ENCODE measurements at places on chromosomes 1 and 21.

GRCh38 chr1:67208217-67208616 is 42.0 kb downstream of the IL23R start:
- DNase-seq = no peak

DNA sequence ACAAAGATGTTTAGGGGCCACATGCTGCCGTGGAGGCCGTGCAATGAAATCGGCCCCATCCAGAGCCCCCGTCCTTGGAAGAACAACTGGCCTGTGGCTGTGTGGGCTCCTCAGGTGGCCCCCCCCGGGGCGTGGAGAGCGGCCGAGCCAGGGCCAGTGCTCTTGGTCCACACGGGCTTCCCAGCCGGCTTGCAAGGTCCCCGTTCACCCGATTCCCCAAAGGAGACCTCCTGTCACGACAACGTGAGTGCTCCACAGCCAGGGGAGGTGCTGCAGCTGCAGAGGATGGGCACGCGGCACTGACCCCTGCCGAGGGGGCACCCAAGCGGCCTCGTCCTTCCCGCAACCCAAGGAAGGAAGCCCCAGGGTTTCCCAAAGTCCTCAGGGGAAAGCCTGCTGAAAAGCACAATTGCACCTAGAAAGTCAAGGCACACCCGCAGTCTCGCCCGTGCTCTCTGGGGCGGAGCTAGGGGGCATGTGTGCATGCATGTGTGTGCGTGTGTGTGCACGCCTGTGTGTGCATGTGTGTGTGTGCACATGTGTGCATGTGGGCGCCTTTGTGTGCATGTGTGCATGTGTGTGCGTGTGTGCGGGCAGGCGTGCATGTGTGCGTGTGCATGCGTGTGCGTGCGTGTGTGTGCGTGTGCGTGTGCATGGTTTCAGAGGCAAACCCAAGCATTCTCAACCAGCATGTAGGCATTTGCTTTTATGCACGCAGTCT is 48.2 kb downstream of the SLX9 start:
- DNase-seq = no peak

- no peak for DNase-seq
Observed at GRCh38 chr1:3160647-3161145, 91.7 kb downstream of the PRDM16 start.

DNA sequence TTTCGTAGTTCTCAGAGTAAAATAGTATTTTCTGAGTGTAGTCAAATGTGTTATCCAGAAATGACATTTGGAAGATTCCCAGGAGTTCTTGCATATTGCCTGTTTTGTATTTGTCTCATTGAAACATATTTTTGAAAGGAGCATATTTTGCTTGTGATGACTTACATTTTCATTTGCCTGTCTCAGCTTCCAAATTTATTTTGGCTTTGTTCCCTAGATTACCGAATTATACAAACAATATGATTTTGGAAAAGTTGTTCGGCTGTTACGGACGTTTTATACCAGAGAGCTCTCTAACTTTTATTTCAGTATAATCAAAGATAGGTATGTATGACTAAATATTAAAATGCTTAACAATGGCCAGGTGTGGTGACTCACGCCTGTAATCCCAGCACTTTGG is 46.0 kb downstream of the IARS2 start:
- DNase-seq = no peak

GRCh38 chr1:209443975-209444651 is 139.4 kb upstream of the CAMK1G start:
- no peak for DNase-seq

DNA sequence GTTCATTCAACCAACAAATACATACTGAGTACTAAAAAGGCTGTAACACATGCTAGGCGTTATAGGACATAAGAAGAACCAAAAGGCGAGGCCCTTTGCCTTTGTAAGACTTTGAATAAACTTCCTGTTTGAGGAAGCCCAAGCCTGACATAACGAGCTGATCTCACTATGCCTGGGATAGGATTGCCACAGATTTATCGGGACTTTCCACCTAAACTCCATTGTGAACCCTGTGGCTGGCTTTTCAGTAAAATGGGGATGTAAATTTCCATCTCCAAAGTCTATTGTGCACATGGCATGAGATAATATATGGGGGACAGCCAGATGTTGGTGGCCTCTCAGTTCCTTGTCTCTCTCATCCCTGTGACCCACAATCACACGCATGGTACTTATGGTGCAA is 41.9 kb downstream of the LMO4 start:
- no peak for DNase-seq

DNA sequence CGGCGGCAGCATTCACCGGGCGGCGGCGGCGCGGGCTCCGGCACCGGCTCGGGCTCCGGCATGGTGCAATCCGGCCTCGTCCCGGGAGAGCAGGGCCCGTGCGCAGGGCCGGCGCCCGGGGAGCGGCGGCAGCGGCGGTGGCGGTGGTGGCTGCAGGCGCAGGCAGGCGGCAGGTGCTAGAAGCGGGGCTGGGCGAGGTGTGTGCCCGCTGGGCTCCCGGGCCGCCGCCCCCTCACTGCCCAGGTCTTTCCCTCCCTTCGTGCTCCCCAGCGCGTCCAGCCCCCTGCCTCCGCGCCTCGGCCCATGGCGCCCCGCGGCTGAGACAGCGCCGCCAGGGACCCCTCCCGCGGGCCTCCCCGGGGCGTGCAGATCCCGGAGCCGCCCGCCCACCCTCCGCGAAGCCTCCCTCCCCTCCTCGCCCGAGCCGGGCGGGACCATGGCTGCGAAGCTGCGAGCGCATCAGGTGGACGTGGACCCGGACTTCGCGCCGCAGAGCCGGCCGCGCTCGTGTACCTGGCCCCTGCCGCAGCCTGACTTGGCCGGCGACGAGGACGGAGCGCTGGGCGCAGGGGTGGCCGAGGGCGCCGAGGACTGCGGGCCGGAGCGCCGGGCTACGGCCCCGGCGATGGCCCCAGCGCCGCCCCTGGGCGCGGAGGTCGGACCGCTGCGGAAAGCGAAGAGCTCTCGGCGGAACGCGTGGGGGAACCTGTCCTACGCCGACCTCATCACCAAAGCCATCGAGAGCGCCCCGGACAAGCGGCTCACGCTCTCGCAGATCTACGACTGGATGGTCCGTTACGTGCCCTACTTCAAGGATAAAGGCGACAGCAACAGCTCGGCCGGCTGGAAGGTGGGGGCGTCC is 492 bp downstream of the FOXO6 start:
- DNase-seq = peak; percentile 52

- DNase-seq = no peak
Observed at GRCh38 chr1:15640667-15641066, 23.4 kb downstream of the DDI2 start.

- DNase-seq = no peak
Observed at GRCh38 chr1:38997901-38998190, 6.8 kb downstream of the AKIRIN1 start.

DNA sequence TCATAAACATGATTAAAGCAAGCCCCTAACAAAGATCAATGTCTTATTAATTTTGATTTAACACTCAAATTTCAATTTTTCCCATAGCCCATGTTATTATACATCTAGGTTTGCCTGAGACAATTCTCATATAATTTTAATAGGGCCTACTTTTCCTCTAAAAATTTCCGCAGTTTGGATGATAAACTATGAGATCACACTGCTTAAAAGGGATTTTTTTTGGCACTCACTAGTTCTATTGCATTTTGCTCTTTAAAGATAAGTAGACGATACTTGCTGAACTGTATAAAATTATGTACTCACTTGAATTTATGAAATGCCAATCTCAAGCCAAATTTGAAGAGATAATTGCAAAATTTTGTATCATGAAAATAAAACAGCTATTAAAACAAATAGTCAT is 480.4 kb upstream of the ZRANB2 start:
- no peak for DNase-seq

DNA sequence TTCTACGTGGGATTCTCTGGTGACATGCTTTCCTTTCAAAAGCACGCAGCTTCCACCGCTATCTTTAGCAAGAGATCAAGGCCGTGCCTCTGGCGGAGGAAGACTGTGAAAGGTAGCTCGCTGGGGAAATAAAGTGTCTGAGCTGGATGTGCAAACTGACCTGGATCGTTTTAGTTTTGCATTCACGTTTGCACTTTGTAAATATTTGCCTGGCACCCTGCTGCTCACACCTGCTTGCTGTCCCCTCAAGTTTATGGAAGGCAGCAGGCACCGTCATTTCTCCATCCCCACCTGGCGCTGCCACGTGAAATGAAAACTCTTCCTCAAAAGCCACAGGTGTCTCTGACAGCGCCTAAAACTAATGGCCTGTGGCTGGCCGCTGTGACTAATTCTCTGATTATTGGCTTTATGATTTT is 44.0 kb upstream of the TARDBP start:
- peak; percentile 71 for DNase-seq

- DNase-seq = no peak
Observed at GRCh38 chr1:198711837-198712236, 73.0 kb downstream of the PTPRC start.

- DNase-seq = no peak
Observed at GRCh38 chr1:119326251-119326650, 42.3 kb upstream of the HAO2 start.

GRCh38 chr21:32184485-32184884 is 94.4 kb downstream of the MIS18A start:
- DNase-seq = no peak

DNA sequence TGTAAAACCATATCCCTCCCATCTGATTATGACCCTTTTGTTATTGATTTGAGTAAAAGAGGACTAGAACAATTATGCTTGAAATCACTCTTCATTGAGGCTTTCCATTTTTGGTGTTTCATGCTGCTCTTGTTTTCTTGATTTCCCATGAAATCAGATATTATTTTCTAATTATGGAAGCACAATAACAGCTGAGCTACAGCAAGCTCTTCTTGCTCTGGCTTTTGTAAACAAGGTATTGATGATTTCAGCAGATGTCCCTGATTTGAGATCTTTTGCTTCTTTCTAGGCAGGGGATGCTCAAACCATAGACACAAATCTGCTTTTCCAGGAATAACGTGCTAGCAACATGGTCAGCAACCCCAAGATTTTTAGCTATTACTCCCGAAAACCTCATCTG is 607.8 kb downstream of the NCAM2 start:
- DNase-seq = no peak

DNA sequence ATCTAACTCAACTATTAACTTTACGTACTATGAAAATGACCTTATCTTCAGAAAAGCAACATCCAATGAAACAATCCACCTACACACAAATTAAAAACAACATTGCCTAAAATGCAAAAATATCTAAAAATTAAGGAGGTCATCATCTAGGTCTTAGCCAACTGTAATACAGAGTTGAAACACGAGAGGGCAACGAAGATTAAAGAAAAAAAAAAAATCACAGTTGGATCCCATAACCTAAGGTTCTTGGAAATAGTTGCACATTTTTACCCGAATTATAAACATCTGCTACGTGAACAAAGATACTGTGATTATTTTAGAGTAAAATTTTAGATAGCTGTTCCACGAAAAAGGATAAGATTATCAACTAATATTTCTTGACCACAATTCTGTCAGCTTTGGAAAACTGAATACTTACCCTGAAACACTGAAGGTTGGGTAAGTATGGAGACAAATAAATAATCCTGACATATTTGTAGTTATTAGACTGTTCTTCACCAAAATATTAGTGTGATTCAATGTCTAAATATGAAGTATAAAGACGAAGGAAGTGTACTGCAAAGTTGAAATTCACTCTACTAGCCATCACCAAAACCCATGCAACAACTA is 88.0 kb upstream of the AK4 start:
- DNase-seq = no peak

DNA sequence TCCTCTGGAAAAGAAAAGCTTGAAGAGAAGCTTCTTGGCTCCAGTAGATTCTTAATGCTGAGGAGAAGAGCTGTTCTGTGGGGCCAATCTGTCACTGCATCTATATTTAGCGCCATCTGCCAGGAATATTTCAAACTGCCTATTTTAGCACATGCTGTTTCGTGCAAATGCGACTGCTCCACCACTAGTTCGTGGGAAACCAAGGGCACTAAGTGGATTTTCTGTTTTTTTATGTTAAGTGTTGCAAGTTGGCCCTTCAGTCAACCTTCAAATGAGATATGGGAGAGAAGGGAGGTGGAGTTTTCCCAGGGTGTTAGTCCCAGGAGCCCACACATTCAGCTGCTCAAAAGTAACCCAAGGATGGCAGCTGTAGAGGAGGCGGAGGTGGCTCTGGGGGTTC is 91.9 kb downstream of the TSEN15 start:
- DNase-seq = no peak

- no peak for DNase-seq
Observed at GRCh38 chr1:97144527-97144926, 422.9 kb downstream of the PTBP2 start.

DNA sequence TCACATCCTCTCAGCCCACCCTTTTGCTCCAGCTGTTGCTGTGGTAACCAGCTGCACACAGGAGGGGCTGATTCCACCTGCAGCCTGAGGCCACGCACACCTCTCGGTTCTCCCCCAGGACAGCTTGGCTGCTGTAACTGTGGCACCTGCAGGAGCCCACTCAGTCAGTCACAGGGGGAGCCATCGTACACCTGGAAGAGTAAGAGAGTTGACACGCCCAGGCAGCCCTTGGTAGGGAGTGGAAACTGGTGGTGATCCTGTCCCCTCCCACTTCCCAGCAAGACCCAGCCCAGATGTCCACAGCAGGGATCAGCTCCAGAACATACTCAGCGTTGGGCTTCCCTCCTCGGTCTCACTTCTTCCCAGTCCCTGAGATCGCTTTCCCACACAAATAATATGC is 32.2 kb upstream of the BACE2 start:
- no peak for DNase-seq

GRCh38 chr1:163796394-163796821 is 474.7 kb downstream of the NUF2 start:
- DNase-seq = no peak

DNA sequence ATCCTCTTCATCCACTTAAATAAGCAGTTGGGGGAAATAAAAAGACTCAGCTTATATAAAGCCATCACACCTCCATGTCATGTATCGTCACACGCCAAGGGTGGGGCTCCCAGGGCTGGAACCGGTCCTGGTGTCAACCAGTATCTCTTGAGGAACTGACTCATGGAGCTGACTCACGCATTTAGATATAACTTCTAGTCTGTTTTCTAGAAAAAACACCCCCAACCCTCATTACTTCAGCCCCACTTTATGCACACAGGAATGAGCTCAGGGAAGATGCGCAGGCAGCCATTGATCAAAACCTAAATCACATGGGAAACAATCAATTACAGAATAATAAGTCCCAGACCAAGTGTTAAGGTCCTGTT is 6.9 kb upstream of the IL22RA1 start:
- no peak for DNase-seq

GRCh38 chr1:232306269-232306961 is 323.5 kb downstream of the SIPA1L2 start:
- peak; percentile 55 for DNase-seq

GRCh38 chr1:59605761-59606160 is 209.0 kb upstream of the HOOK1 start:
- no peak for DNase-seq

DNA sequence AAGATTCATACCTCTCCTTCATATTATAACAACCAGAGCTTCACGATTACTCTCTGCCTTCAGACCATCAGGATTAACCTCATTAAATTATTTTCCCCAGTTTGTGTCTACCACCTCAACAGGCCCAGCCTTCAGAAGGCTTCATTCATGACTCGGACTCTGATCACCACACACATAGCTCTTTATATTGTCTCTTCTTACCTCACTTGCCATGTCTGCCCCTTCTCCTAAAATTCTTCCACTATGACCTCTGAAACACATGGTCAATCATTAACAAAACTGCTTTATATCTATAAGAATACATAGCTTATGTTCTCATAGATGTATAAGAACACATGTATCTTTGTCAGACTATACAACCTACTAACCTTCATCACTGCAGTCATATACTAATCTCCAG is 79.8 kb downstream of the USP1 start:
- no peak for DNase-seq

- DNase-seq = no peak
Observed at GRCh38 chr1:53902235-53903138, 8.5 kb downstream of the DIO1 start.

- DNase-seq = peak; percentile 71
Observed at GRCh38 chr1:77825131-77825709, 45.8 kb downstream of the MIGA1 start.
